HuH-7 (cell line): ENCODE measurements at places on chromosomes 12 and 14.
A peak's percentile ranks its signal among the peaks of the same experiment; 100 is the strongest.

DNA sequence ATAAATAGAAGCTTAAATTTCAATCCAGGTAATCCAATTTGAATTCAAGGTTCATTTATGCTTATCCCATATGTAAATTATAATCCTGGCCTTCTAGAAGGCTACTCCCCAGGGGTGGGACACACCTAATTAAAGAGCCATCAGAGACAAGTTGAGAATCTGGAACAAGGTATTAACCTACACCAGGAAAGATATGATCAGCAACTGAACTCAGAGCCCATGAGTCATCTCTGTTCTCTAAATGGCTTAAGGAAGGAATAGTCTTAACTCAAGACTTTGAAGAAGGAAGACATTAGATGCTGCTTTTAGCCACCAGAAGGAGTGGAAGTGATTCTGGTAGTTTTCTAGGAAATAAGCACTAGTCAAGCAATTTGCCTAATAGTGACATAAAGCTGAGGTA lies 88.0 kb downstream of the KIF21A start:
- DNase-seq, result no peak

- no peak for DNase-seq
Observed at GRCh38 chr14:33315721-33316120, 377.0 kb downstream of the NPAS3 start.

GRCh38 chr12:55899082-55899481 lies 28.6 kb downstream of the PYM1 start:
- DNase-seq, result no peak

GRCh38 chr14:62289471-62289870 lies 527.3 kb downstream of the SNAPC1 start:
- no peak for DNase-seq

DNA sequence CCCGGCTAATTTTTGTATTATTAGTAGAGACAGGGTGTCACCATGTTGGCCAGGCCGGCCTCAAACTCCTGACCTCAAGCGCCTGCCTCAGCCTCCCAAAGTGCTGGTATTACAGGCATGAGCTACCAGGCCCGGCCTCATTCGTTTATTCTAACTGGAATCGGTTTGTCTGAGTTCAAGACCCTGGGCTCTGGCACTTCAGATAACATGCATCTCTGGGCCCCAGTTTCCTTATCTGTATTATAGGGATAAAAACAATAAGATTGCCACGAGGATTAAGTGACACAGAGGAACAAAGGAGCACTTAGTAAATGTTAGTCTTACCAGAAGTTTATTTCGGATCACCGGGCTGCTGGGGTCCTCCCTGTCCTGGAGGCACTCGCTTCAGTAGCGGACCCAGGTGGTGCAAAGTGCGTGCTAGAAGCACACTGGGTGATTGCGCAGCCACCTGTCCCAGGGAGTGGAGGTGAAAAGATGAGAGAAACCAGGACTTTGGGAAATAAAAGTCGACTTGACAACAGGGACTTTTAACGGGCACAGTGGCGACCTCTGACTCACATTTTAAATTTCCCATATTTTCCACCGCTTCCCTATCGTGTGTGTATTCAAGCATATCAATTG lies 37.5 kb downstream of the ACACB start:
- peak; percentile 53 for DNase-seq

DNA sequence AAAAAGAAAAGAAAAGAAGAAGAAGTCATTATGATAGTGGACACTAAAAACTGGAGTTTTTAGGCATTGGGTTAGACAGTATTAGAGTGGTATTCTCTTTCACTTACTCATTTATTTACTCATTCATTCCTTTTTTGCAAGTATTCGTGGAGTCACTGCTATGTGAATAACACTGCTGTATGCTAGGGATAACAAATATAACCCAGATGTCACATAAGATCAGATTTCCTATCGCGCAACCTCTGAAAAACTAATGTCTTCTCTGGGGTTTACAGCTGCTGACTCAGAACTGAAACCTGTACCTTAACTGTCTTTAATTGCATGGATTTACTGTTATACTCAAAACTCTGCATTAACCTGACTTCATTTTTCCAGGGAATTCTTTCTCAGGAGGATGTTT lies 353.7 kb downstream of the LRIG3 start:
- no peak for DNase-seq

GRCh38 chr12:32331133-32331532 lies 68.2 kb upstream of the FGD4 start:
- DNase-seq, result peak; percentile 13

- DNase-seq, result no peak
Observed at GRCh38 chr12:112964915-112965314, 13.4 kb upstream of the OAS2 start.

- DNase-seq, result no peak
Observed at GRCh38 chr12:111314953-111315539, 53.8 kb downstream of the PHETA1 start.

- DNase-seq, result no peak
Observed at GRCh38 chr12:54071942-54072341, 18.3 kb downstream of the HOXC4 start.

GRCh38 chr12:65740873-65741600 lies 83.2 kb upstream of the HMGA2 start:
- peak; percentile 93 for DNase-seq

DNA sequence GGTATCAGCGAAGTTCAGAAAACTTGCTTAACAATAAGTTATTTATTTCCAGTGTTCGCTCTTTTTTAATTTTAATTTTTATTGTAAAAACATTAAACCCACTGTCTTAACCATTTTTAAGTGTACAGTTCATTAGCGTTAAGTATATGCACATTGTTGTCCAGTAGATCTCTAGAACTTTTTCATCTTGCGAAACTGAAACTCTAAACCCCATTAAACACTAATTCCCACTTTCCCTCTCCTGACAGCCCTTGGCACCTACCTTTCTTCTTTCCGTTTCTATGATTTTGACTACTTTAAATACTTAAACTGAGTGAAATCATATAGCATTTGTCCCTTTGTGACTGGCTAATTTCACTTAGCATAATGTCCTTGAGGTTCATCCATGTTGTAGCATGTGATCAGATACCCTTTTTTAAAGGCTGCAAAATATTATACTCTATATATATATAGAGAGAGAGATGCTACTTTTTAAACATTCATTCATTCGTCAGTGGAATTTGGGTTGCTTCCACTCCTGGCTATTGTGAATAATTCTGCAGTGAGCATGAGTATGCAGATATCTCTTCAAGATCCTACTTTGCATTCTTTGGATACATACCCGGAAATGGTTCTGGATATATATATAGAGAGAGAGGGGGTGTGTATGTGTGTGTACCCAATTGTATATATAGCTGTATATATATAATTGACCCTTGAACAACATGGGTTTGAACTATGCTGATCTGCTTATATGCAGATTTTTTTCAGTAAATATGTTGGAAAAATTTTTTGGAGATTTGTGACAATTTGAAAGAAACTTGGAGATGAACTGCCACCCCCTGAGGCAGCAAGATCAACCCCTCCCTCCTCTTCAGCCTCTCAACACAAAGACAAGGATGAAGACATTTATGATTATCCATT lies 74.7 kb upstream of the EVL start:
- no peak for DNase-seq

DNA sequence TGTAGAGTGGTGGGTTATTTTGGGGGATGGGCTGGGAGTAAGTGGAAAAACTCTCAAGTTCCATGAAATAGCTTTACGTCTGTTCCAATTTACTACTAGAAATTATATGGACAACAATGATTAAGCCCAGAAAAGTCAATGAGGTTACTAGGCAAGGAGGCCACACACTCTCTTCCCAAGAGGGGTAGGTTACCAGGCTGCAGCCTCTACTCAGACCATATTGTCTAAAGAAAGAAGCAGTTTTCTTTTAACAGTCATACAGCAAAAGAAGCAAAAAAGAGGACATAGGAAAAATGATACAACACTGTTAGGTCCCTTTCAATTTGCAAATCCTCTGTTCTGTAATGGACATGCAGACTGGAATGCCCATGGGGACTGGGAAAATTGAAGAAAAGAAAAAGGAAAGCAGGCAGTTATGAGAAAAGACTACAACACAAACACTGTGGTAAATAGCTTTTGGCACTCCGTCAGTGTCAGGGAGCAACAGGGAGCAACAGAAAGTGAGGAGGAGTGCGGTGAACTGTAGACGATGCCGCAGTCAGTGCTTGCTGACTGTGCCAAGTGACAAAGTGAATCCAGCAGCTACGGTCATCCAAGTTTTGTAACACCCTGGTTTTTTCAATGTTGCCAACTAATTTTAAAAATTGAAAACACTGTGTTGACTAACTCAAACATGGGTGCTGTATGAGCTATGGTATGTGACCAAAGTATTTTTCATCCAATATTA lies 39.8 kb upstream of the HMGA2 start:
- no peak for DNase-seq

DNA sequence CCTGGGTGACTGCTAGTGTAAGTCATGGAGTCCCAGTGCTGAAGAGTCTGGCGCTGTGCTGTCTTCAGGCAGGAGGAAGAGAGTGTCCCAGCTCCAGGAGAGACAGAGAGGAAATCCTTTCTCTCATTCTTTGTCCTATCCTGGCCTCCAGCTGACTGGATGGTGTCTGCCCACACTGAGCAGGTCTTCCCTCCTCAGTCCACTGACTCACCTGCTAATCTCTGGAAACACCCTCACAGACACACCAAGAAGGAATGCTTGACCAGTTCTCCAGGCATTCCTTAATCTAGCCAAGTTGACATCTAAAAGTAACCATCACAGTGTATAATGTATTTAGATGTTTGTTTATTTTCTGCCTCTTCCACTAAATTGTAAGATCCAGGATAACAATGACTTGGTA lies 53.9 kb downstream of the EMP1 start:
- DNase-seq, result no peak

DNA sequence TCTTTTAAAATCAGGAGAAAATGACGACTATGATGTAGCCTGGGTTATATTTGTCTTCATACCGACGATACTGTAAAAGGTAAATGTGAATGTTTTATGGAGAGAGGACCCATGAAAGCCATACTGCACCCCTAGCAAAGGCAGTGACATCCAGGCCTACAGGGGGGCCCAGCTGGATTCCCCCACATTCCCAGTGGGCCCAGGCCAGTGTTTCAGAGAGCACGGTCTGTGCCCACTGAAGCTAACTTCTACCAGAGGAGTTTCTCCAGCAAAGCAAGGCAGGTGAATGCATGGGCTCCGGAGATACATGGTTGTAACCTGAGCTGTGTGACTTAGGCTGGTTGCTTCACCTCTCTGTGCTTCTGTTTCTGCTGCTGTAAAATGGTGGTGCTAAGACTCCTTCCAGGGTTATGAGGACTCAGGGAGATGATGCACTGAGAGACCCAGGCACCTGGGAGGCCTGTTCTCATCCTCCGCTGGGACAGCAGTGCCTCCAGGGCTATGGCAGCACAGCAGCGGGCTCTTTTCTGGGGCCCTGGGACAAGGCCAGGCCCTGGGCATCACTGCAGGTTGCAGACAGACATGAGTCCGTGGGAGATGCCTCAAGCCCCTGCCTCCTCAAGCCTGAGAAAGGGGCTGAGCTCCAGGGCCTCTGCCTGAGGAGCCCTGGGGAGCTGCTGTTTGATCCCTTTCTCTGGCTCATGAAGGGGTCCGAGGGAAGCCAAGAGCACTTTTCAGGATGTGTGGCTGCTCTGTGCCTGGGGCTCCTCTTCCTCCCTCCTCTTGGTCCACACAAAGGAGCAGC lies 73.7 kb downstream of the SERPINA3 start:
- DNase-seq, result no peak

DNA sequence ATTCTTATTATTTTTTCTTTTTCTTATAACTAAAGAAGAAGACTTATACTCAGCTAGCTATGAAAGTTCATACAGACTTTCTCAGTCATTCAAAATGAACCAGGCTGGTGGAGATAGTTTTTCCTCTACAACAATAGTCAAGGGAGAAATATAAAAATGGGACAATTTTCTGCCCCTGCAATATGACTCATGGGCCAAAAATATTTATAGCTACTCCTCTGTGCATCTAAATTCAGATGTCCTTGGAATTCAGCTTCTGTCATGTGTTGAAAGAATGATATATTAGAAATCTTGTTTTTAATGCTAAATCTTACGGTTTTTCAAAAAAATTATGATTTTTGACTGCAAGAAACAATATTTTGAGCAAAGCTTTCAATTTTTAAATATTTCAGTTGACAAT lies 237.2 kb upstream of the SYT10 start:
- DNase-seq, result no peak

DNA sequence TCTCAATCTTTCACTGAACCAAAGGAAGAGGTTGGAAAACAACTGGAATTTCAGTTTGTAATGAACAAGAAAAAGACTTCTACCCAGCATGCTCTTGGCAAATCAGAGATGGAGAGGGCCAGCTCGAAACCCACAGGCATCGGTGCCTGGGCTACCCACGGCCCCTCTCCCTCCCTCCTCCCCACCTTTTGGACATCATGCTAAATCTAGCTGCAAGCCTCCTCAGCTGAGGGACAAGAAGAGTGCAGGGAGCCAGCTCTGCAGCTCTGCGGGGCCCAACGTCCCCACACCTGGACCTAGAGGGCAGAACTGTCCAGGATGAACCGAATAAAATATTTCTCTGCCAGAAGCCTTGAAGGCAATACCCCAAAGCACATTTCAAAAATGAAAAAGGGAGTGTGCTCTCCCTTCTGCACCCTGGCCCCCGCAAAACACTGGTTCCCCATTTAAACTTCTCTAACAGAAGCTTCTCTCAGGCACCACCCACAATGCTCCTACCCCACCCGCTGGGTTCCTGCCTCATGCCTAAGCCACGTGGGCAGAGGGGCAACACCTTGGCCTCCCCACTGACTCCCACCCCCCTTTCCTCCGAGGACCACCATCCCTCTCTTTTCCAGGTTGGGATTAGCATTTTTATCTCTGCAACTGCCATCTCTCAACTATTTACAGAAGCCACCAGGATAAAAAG lies 8.2 kb downstream of the CAMKK2 start:
- no peak for DNase-seq

- DNase-seq, result no peak
Observed at GRCh38 chr14:96914571-96915128, 117.5 kb downstream of the VRK1 start.

GRCh38 chr12:132422040-132422380 lies 67.9 kb upstream of the FBRSL1 start:
- DNase-seq, result no peak

- DNase-seq, result no peak
Observed at GRCh38 chr14:41146391-41146790, 460.3 kb upstream of the LRFN5 start.

GRCh38 chr12:57515934-57516541 lies 4.3 kb downstream of the DDIT3 start:
- no peak for DNase-seq

DNA sequence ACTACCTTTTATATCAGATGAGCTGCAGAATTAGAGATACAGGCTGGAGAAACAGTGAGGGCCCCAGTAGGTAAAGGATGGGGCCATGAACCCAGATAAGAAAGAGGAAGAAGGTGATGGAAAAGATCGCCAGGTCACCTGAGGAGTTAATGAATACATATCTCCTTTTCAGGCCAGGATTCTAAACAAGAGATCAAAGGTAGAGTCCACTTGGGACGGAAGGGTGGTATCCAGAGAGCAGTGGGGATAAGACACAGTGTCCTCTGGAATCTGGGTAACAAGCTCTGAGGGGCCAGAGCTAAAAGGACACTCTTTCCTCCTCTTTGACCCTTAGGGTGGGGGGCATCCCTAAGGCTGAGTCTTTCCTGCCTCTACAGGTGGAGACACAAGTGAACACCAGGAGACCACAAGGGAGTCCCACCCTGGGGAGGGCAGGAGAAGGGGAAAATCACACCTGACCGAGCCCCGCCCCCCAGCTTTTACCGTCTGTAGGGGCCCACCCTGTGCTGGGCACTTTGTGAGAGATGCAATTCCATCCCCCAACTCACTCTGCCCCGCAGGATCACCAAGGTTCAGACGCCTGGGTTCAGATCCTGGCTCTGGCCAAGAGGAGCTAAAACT lies 27.3 kb downstream of the SERPINA1 start:
- no peak for DNase-seq

GRCh38 chr14:80419769-80420168 lies 208.5 kb upstream of the DIO2 start:
- DNase-seq, result no peak

- no peak for DNase-seq
Observed at GRCh38 chr12:7444076-7444475, at the start of gene CD163L1. Gene CD163L1 (minus strand): TSS chr12:7444153. CDS start chr12:7444127, 26 bp downstream.
